Epithelial cell of prostate (primary cell): ENCODE measurements at places on chromosomes 5 and 9.
A peak's percentile ranks its signal among the peaks of the same experiment; 100 is the strongest.

GRCh38 chr9:90505695-90506094, 136.9 kb downstream of the DIRAS2 start:
- DNase-seq, result no peak

- DNase-seq, result peak; percentile 43
Measured at GRCh38 chr9:19769213-19769612, 19.6 kb downstream of the SLC24A2 start.

GRCh38 chr9:69965416-69966145, 78.1 kb upstream of the MAMDC2 start:
- no peak for DNase-seq

- DNase-seq, result no peak
Measured at GRCh38 chr9:99720455-99721050, 101.1 kb upstream of the NR4A3 start.

DNA sequence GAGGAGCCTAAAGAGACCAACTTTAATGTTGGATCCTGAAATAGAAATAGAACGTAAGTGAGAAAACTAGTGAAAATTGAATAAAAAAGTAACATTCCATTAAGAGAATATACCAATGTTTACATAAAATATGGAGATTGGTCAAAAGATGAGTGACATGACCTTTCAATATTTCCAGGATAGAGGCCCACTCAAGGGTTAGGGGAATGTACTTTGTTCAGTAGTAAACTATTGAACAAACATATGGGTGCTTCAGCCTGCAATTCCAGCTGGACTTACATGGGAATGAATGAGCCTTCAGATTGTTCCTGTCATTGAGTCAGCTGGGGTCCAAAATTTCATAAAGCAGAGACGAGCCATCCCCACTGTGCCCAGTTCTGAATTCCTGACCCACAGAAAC, 371.7 kb upstream of the POU5F2 start:
- no peak for DNase-seq

DNA sequence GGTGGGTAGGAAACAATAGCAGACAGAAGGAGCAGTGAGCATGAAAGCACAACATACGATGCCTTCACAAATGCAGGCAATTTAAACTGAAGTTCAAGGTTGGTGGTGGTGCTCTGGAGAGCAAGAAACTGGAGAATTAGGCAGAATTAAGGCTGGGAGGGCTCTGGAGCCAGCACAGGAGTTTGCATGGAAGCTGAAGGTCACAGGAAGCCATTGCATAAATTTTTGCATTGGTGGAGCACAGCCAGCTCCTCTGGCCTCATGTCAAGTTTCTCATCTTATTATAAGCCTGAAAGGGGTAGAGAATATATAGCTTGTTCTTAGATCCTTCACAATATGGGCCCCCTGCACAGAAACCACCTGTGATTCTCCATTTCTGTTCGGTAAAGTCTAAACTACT, 207.4 kb downstream of the PAPPA start:
- DNase-seq, result no peak

DNA sequence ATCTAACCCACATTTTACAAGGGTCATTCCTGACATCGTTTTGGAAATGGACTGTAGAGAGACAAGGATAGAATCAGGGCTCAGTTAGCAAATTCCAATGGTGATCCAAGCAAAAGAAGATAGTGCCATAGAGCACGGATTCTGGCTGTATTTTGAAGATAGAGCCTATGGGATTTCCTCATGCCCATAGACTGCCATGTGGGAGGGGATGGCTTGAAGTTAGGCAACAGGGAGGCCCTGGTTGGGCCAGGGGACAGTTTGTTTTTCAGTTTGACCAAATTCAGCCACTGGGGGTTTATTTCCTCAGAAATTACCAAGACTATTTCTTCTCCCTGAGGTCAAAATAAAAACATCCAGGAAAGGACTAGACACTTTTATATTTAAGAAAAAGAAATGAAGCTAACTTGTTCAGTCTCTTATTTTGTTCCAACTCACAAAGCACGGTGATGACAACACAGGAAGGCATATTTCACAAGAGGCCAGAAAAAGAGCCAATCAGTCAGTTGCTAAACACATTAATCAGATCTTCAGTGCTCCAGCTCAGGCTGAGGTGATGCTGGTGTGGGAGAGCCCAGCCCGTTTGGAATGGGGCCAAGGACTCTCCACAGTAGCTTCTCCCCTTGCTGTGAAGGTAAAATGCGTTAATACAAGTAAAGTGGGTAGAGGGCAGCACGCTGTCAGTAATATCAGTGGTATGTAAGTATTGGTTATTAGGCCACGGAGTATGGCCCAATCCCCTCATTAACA, 4.4 kb upstream of the DCTN4 start:
- peak; percentile 84 for DNase-seq

DNA sequence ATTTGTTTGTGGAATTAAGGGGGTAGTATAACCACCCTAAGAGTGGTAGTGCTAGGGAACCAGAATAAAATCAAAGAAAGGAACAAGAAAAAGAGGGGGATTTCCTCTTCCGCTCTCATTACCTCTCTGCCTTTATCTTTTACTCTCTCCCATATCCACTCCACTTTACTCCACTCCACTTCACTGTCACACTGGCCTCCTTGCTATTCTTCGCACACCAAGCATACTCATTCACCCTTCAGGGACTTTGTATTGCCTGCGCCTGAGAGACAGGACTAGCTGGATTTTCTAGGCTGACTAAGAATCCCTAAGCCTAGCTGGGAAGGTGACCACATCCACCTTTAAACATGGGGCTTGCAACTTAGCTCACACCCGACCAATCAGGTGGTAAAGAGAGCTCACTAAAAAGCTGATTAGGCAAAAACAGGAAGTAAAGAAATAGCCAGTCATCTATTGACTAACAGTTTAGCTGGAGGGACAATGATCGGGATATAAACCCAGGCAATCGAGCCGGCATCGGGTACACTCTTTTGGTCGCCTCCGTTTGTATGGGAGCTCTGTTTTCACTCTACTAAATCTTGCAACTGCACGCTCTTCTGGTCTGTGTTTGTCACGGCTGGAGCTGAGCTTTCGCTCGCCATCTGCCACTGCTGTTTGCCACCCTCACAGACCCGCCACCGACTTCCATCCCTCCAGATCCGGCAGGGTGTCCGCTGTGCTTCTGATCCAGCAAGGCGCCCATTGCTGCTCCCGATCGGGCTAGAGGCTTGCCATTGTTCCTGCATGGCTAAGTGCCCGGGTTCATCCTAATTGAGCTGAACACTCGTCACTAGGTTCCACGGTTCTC, 121.8 kb downstream of the FAM170A start:
- no peak for DNase-seq

DNA sequence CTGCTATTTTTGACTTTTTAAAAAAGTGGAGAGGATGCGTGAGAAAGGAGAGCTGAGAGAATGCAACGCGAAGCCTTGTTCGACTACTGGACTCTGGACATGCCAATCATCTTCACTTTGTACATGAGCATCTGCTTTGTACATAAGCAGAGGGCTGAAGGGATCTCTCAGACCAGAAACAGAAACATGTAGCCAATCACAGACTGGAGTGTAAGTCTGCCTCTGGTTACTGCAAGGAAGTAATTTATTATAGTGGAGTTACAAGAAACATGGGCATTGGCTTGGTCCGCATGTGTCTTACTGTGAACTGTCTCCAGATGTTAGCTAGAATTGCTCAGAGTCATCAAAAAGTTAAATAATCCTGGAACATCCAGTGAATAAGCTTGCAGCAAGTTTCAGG, 190.0 kb upstream of the GRAMD2B start:
- no peak for DNase-seq

DNA sequence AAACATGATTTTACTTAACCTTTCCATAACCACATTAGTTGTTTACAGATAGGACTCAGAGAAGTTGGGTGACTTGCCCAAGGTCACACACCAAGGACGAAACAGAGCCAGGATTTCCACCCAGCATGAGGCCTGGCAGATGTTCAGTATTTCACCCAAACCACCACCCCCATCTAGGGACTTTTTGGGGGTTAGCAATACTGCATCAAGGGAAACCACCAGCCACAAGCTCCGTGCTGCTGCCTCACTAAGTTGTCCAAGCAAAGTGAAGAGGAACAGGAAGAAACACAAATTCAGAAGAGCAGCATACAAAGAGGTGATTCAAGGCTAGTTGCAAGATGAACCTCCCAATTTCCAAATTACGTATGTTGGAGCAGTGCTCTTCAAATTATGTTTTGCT, 219.6 kb upstream of the RORB start:
- DNase-seq, result no peak

DNA sequence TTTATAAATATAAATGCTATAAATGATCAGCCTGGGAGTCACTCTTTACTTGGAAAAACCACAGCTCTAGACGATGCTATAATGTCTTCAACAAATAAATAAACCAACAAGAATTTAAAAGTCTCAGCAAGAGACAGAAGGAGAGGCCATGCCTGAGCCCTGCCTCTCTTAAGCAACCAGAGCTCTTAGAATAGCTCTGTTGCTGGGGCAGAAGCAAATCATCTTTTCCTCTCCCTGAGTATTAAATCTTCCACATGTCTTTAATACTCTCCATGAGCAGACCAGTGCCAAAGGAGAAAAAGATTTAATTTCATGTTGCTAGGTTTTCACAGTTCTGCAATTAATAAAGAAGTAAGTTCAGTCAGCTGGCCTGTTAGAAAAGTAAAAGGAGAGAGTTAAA, 408.0 kb upstream of the SLC30A5 start:
- DNase-seq, result no peak

DNA sequence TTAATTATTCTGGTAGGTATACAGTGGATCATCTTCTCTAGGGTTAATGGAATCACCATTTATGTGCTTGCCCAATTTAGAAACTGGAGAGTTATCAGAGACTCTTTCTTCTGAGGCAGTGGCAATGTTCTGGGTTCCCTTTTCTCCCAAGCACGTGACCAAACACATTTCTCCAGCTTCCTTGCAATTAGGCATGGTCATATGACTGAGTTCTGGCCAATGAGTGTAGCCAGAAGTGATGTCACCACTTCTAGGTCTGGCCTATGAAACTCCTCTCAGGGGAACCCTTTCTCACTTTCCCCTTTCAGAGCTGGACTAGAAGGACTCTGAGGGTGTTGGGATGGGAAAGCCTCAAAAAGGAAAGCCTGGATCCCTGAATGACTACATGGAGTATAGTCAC, 172.0 kb downstream of the NSG2 start:
- DNase-seq, result no peak

DNA sequence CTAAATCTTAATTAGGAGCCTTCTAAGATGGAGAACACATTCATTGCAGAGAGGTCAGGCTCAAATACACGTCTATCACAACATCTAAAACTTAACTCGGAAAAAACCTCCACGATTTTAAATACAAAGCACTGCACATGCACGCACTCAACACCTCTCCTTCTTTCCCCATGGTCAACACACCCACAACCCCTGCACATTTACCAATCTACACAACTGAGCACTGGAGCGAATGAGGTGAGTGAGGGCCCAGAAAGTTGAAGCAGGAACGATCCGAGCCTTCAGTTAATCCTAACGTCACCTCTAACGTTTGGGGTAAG, 278 bp upstream of the NIPSNAP3A start:
- no peak for DNase-seq

- no peak for DNase-seq
Measured at GRCh38 chr5:43039471-43040286, 440 bp downstream of the ANXA2R start.

DNA sequence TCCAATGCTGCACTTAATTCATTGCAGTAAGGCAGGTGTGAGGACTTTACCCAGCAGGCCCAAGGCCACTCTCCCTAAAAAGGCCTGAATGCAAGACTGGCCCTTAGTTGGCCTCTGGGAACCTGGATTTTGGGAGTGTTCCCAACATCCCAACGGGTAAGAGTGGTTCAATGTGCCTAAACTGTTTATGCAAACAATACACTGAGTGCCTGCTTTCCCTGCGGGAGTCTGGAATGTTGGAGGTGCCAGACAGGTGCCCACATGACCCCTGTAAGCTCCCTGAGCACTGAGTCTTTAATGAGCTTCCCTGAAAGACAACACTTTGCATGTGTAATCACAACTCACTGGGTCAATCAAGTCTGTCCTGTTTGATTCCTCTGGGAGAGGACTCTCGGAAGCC, 37.4 kb downstream of the NSUN2 start:
- no peak for DNase-seq

DNA sequence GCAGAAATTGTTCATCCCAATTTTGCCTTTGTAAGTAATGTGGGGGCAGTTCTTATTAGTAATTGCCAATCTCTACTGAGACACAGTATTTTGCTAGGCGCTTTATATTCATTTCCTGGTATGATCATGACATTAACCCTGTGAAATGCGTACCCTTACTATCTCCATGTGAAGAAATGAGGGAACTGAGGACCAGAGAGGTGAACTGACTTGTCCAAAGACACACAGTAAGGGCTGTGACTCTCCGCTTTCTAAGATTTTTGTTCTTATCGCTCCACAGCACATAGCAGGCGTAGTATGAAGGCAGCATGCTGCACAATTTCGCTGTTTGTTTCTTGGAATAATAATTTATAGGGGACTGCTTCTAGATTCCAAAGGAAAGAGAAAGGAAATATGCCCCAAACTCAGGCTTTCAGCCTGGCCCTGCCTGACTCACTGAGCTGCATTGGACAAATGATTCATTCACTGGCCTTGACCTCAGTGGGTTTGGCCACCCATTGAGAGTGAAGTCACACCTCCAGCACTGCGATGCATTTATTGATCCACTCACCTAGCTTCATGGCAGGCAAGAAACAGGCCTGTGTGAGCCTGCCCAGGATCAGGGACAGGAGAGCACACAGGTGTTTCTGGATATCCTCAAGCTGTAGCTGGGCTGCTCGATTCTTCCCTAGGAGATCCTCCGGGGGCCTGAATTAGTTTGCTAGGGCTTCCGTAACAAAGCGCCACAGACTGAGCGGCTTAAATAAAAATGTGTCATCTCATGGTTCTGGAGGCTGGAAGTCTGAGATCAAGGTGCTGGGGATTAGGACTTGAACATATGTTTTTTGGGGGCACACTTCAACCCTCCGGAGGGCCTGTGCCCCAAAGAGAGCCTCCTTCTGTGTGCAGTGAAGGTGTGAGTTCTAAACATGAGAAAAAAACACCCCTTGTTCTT, 7.2 kb upstream of the DUSP1 start:
- peak; percentile 87 for DNase-seq

- DNase-seq, result no peak
Measured at GRCh38 chr5:127072861-127073846, at the start of gene C5orf63. C5orf63 (minus strand) TSS chr5:127073502; CDS start chr5:127058995, 14,507 bp downstream.

DNA sequence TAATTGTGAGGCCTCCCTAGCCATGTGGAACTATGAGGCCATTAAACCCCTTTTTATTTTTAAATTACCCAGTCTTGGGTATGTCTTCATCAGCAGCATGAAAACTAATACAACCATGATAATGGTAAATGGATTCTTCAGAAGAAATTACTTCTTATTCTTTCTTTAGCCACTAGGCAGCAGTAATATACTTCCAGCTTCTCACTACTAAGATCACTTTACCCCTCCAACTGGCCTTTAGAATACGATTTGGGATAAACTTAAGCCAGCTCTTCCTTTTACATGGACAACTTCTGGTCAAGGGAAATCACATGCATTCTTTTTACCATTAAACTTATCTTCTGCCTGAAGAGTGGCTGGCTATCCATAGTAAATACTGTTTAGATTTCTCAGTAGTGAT, 355.4 kb downstream of the MAN2A1 start:
- DNase-seq, result no peak

GRCh38 chr5:66645039-66645438, 48.8 kb downstream of the MAST4 start:
- DNase-seq, result no peak
